Mesothelial cell of epicardium (in vitro differentiated cells): ENCODE measurements at places on chromosomes 1 and 21.
A peak's percentile ranks its signal among the peaks of the same experiment; 100 is the strongest.

GRCh38 chr1:156510709-156511108 lies 10.1 kb upstream of the MEF2D start:
- no peak for DNase-seq

DNA sequence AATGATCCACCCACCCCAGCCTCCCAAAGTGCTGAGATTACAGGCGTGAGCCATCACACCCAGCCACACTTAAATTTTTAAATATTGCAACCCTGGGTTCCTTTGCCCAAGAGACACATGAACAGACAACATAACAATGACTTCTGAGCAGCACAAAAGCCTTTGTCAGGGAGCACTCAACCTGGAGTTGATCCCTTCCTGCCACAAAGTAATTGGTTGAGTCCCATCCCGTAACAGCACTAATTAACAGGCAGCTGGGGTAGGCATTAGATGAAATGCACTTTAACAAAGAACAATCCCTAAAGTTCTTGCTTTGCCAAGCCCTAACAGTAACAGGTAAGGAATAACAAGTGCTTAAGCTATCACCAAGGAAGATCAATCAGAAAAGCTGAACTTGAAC lies 5.9 kb upstream of the BCAR3 start:
- no peak for DNase-seq

DNA sequence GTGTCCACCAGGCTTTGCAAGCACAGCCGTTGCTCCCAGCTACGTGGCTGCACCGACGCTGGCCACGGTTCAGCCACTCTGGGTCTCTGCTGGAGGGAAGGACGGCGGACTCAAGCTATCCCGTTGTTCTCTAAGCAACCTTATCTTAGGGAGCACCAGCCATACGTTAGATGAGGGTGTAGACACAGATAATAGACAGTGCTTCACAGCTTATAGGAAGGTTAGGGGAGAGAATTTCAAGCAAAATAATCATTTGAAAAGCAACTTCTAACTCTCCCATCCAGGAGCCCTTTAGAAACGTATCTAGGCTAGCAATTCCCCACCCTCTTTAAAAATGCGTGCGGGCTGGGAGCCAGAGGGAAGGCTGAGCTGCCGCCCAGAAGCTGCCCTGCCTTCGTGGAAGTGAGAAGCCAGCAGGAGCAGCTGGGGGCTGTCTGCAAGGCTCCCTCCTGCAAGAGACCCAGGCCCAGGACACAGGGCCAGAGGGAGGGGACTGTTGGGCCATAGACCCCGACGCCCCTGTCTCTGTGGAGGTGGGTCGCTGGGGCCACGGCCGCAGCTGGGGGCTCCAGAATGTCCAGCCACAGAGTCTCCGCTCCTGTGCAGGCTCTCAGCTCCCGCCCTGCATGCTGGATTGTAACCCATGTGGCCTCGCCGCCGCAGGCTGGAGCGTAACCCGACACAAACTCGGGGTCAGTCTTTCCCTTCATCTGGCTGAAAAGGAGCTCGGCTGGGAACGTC lies 31.2 kb upstream of the COL6A2 start:
- DNase-seq = no peak

DNA sequence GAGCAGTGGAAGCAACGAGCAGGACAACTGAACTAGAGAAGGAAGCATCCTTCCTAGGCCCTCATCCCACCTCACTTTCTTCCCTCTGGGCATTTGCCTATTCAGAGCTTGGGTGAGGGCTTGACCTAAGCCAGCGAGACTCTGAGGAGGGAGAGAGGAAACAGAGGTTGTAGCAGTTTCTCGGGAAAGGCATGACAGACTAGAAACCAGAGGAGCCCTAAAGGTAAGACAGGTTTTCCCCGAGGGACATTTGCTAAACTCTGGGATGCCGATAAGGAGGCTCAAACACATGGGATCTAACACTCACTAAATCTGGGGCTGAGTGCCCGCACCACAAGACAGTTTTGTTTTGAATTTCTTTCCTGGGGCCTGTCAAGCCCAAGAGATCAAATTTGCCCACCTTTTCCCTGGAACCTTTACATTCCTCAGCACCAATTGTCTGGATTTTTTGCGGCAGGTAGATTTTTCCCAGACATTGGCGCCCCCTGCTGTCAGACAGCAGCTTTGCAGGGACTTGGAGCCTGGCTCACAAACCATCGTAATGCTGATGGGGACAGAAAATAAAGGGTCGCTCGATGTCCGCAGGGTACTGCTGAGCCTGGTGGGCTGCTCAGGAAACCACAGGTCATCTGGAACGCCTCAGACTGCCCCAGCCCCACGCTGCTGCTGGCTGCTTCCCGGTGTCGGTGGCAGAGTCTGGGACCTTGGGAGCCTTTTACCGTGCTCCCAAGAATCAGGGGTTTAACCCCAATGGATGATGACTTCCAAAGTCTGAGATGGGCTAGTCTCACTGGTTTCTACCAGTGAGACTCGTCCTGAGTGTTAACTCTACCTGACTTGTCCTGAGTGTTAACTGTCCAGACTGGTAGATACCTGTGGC lies 23.4 kb upstream of the TSPAN2 start:
- DNase-seq = peak; percentile 39

- DNase-seq = no peak
Measured at GRCh38 chr1:53957194-53957818, 11.2 kb downstream of the LRRC42 start.

DNA sequence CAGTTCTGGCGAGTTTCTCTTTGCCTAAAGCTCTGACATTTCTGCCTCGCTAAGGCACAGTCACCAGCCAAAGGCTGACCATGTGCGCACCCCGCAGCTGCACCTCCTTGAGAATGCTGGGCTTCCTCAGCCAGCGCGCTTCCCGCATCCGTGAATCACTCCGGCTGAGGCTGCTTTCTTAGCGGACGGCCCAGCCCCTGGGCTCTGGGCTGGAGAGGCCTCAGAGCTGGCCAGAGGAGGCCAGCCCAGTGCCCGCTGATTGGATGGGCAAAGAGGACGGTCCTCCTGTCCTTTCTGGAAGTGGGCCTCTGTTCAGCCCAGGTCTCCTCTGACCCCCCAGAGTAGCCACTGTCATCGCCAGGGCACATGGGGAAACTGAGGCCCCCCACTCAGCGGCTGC lies 56.1 kb downstream of the PRDM16 start:
- no peak for DNase-seq

DNA sequence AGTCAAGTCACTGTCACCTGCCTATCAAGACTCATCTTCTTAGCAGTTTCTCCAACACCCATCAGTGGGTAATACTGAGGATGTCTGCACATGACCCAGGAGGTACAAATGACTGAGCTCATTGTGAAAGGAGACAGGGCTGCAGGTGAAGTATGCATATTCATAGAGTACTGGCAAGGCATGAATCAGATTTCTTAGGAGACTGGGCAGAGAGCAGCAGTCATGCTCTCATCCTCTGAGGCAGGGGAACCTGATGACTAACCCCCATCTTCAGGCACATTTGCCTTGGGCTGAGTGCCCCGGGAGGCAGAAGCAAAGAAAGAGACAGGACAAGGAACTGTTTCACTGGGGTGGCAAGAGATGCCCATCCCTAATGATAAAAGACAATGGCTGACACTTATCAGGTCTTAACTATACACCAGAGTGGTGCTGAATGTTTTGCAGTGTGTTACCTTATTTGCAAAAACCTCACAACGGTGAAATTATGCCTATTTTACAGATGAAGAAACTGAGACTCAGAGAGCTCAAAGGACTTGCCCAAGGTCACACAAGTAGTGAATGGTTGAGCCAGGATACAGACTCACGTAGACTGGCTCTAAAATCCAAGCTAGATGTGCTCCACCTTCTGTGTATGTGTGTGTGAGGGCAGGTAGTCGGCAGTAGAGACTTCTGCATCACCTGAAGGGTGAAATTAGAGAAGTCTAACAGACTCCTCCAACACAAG lies 9.2 kb upstream of the GRHL3 start:
- DNase-seq = no peak

DNA sequence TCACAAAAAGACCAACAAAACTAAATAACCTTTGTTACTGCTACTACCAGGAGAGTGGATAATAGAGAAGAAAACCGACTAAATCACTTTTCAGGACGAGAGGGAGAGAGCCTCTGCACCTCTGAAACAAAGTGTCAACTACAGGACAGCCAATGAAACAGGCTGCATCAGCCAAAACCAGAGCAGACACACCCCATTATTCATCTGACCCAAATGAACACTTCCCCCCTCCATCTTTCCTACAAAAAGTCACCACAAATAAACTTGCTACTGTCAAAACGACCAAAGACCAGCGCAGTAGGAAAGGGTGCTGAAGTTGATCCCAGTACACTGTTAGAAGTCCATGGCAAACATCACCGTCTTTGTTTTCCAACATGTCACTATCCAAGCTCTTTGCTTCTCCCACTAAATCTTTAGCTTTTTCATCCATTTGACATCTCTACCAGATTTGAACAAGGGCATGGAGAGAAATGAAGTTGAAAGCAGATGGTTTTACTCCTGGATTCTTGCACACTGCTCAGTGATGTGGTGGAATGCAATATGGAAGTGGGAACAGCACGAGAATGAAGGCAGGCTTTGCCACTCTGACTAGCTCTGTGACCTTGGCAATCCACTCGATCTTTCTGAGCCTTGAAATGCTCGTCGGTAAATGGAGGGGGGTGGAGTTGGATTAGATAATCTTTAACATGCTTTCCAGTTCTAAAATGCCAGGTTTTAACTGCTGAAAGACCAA lies 20.5 kb downstream of the DSTYK start:
- DNase-seq = no peak

DNA sequence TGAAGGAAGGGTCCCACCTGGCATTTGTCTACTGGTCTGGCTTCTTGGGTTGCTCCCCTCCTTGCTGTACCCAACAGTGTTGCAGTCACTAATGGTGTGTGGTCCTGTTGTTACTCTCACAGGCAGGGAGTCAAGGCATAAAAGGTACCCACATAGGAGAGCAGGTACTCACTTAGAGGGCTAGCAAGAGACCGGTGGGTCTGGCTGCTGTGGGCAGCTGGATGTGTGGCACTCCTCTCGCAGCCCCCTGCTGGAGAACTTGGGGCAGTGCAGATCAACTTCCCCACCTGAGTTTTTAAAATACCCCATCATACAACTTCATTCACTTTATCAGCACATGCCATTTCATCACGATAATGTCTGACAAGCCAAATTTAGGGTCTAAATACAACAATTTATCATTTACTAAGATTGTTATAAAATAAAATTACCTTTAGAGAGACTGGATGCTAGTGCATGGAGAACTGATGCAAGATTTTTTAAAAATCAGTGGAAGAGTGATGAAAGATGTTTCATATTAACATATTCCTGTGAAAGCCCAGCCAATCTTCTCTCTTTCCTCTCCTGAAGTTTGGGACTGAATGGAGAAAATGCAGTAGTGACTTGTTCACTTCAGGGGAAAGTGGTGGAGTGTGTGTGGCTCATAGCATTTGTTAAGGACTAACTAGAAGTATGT lies 42.8 kb downstream of the ACP6 start:
- DNase-seq = no peak

DNA sequence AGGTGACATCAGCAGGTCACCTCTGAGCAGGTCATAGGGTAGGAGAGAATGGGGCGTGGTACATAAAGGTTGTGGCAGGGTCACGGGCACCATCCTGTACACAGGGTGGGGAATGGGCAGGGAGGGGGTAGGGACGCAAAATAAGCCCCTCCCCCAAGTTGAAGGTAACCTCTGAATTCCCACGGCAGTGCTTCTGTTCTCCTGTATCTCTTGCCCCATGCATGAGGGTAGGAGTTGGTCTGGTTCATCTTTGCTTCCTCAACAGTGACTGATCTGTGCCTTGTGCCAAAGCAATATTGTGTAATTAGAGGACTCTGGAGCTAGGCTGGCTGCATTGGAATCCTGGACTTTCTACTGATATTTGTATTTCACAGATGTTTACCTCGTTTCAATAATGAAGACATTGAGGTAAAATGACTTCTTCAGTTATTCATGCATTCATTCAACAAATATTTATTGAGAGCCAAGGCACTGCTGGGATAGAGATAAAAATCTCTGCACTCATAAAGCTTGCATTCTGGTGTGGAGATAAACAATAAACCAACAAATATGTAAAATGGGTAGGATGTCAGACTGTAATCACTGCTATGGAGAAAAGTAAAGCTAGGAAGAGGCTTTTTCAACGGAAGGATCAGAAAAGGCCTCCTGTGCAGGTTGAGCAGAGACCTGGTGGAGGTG lies 18.4 kb upstream of the GFI1 start:
- no peak for DNase-seq

GRCh38 chr1:112196731-112197130 lies 199.3 kb upstream of the CTTNBP2NL start:
- no peak for DNase-seq

DNA sequence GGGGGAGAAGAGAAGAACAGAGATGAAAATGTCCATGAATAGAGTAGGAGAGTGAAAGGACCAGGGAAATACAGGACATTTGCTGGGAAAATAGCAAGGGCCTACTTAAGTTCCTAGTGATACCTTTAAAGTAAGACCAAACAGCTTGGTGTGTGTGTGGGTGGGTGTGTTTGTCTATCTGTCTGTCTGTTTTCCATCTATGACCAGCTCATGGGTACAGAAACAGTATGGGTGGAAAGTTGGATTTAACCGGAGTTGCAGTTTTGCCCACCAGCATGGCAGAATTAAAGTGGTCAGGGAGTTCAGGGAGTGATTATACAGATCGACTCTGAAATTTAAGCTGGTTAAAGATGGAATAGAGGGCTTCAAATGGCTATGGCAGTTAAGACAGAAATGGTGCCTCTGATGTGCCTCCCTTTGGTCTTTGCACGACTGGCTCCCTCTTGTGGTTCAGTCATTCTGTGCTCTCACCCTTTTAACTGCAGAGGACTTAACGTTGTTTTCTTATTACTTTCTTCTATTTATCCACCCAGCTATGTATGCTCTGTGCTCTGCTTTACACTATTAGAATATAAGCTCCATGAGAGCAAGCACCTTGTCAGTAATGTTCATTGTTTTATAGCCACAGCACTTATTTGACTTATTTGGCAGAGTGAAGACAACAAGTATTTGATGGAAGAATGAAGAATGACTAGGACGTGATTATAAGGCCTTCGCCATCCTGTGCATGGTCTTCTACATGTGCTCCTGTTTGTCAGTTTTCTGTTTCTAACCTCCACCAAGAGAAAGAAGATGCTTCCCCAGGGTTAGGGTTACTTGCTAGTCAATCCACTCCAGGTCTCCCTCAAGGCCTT lies 72.7 kb upstream of the AK4 start:
- no peak for DNase-seq

DNA sequence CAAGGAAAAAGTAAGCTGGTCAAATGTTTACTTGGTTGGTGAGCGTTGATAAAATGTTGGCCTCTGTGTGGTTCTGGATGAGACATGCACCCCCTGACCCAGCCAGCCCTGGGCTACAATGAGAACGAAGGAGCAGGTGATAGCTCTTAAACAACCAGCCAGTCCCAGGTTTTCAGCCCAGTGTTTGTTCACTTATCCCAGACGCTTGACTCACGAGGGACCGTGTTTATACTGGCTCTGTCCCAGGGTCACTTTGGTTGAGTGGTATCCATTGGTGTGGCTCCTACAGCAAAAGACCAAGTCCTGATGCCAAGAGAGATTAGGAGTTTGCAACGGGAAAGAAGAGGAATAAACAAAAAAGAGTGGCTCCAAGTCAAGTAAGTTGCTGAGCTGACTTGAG lies 86.9 kb downstream of the KCNJ15 start:
- DNase-seq = no peak

- no peak for DNase-seq
Measured at GRCh38 chr1:180255536-180256340, 25.7 kb downstream of the LHX4 start.
